ENCODE measurements at places on chromosomes 13 and 19. TPM values are rescaled to one million over a fixed set of nuclear protein-coding genes. Genes with fewer than 3 reads are reported as not detected.

The CGB1 gene
- not detected for polyA plus RNA-seq

DNA sequence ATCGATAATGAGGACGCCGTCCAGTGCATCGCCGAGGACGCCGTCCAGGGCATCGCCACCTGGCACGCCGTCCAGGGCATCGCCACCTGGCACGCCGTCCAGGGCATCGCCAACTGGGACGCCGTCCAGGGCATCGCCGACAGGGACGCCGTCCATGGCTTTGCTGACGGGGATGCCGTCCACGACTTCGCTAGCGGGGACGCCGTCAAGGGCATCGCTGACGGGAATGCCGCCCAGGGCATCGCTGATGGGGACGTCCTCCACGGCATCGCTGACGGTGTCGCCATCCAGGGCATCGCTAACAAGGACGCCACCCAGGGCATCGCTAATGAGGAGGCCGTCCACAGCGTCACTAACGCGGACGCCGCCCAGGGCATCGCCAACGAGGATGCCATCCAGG is 946.5 kb downstream of the TUBA3C start:
- peak; percentile 59 for DNase-seq

The MISP3 gene
- 13.3 TPM for polyA plus RNA-seq

- DNase-seq: no peak
These were observed 4.5 kb downstream of the LDLR start for GRCh38 chr19:11093689-11094238.

DNA sequence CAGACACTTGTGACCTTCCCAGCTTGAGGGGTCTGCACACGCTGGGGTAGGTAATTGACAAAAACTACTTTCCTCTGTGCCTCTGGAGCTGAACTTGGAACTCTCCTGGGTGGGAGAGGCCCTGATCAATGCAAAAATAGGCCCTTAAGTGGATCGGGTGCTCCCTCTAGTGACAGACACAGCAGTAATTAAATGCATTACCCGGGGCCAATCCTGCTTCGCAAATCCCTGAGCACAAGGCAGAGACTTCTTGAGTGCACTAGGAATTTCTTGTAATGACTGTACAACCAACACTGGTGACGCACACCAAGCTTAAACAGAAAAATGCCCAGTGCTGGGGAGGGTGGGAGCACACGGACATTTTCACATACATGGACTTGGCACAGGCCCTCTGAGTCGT is 10.6 kb upstream of the UBE2S start:
- no peak for DNase-seq

GRCh38 chr13:104987621-104988020 is 1547.8 kb downstream of the EFNB2 start:
- DNase-seq: no peak

GRCh38 chr13:99214232-99214631 is 13.6 kb downstream of the UBAC2 start:
- DNase-seq: no peak

Measured in pancreas (tissue), 10 donors.